ENCODE measurements at places on chromosomes 7 and 10. TPM values are rescaled to one million over a fixed set of nuclear protein-coding genes. Genes with fewer than 3 reads are reported as not detected.

GRCh38 chr10:77818378-77818777 is 108.2 kb downstream of the DLG5 start:
- peaks cover 14% of the 10 kb centered on the region for H3K36me3 ChIP-seq
- H3K4me1 ChIP-seq: no peaks in the 10 kb centered on the region
- no peak for DNase-seq
- no peak overlapping the region for H3K4me3 ChIP-seq
- no peaks in the 10 kb centered on the region for H3K27me3 ChIP-seq
- no peak overlapping the region for H3K27ac ChIP-seq

DNA sequence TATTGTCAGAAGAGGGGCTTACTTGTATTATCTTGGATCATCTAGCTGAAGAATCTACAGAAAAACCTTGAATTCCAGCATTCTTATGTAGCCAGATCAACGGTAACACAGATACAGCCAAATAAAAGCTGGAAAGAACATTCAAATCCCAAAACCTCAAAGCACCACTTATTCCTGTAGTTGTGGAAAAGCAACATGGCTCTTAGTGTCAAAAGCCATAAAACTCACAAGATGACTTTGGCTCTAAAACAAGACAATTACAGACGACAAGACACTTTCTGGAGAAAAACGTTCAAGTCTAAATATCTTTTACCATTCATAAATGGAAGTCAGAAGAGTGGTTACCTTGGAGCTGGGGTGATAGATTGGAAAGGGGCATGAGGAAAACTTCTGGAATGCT is 173.0 kb downstream of the HERPUD2 start:
- DNase-seq: no peak
- no peak overlapping the region for H3K27ac ChIP-seq
- no peak overlapping the region for H3K4me3 ChIP-seq
- no peaks in the 10 kb centered on the region for H3K27me3 ChIP-seq

The TWIST1 gene
- 41.6 TPM for total RNA-seq

- H3K4me3 ChIP-seq: no peak overlapping the region
- H3K36me3 ChIP-seq: no peaks in the 10 kb centered on the region
- H3K27ac ChIP-seq: no peak overlapping the region
- H3K4me1 ChIP-seq: peaks cover 4% of the 10 kb centered on the region
These were observed 237.4 kb upstream of the SEMA3D start for GRCh38 chr7:85424298-85424697.

The PLEKHS1 gene
- total RNA-seq: 0.09 TPM

The FEZF1 gene
- total RNA-seq: 114 TPM

DNA sequence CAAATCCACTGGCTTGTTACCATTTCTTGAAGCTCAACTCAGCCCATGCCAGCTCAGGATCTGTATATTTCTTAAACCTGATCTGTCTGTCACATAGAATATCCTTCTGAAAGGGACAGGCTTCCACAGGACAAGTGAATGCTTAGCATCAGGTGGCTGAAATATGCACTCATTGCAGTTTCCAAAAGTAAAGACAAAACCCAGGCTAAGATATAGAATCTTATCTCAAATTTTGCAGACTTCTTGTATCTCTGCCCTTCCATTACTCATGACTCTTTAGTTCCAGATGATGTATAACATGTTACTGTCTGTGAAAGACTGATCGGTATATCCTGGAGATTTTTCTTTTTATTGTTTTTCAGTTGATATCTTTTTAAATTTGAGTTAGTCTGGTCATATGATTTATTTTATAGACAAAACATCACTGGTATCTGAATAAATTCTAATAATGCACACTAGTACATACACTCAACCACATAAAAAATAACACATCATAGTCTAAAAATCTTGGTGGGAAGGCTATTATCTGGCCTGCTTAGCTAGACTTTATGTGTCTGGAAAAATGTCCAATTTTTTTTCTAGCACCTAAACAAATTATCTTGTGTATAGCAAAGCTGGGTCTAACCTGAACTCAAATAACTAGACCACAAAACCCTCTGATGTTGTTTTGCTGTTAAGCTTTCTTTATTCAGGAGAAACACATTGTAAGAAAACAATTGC is 182.6 kb downstream of the ADAM12 start:
- peaks cover 5% of the 10 kb centered on the region for H3K4me1 ChIP-seq
- no peaks in the 10 kb centered on the region for H3K27me3 ChIP-seq
- no peak for DNase-seq
- no peak overlapping the region for H3K4me3 ChIP-seq

The ZNF33B gene
- total RNA-seq: 15.7 TPM

The TET1 gene
- total RNA-seq: 17.4 TPM

All from A673 (cell line).